ENCODE measurements at places on chromosomes 1 and 21.

GRCh38 chr1:221337106-221337505 lies 404.8 kb downstream of the DUSP10 start:
- DNase-seq, result no peak

GRCh38 chr1:197306381-197307062 lies 38.5 kb downstream of the CRB1 start:
- no peak for DNase-seq

- DNase-seq, result peak; percentile 65
These were observed 660 bp upstream of the PDE4B start for GRCh38 chr1:65791801-65792668.

- peak; percentile 14 for DNase-seq
These were observed 15.9 kb downstream of the HENMT1 start for GRCh38 chr1:108644984-108645383.

GRCh38 chr1:21292984-21293536 lies 2.8 kb upstream of the ECE1 start:
- no peak for DNase-seq

- no peak for DNase-seq
These were observed 452.9 kb upstream of the CXADR start for GRCh38 chr21:17059936-17060335.

- no peak for DNase-seq
These were observed 373.4 kb downstream of the SEC16B start for GRCh38 chr1:177596485-177596884.

GRCh38 chr1:163604321-163604720 lies 282.6 kb downstream of the NUF2 start:
- no peak for DNase-seq

DNA sequence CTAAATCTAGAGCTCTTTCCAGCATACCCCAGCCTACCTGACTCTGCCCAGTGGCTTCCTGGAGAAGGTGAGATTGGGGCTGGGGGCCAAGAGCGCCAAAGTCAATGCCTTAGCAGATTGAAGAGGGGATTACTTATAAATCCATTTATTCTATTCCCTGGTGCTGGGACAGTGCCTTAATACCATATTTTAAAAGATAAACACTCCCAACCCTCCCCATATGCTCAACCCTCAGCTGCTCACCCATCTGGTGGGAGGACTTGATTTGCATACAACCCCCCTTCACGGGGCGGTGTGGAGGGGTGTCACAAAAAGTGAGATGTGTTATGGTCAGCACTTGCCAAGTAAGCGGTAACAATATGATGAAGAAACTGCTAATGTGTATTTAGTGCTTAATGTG lies 3.2 kb upstream of the DISP3 start:
- no peak for DNase-seq

DNA sequence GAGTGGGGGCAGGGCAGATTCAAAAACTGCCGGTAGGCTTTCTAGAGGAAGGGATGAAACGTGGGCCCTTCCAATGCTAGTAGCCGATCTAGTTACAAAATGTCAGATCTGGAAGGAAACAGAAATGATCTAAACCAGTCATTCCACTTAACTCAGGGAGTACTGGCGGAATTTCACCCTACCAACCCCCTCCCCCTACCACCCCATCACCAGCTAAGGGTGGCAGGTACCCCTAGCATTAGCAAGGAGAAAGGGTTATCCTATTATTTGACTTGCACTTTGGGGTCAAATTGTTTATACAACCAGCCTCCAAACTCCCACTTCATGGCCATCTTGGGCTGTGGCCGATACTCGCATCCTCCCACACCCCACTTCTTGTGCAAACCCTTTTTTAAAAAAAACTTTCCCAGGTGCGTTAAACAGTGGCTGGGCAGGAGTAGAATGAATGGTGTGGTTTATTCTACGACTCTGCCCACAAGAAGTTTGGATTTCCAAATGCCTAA lies 644 bp upstream of the MRPL24 start:
- DNase-seq, result no peak

DNA sequence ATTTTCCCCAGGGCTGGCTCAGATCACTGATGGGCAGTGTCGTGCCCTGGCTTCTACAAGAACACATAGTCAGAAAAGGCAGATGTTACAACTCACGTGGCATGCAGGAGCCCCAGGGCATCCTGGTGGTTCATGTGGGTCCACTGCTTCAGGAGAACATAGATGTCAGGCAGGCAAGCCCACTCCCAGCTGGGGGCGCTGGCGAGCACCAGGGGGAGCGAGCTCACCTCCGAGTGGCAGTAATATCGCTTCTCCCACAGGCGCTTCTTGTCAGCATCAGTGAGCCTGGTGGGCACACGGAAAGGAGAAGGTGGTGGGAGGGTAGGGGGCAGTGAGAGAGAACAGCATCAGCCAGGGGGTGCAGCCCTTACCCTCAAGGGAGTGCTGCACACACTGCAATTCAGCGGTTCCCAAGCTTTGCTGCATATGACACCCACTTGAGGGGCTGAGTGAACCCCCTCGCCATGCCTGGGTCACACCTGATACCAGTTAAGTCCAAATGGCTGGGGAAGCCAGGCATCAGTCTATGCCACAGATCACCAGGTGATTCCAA lies 34.3 kb upstream of the PPP1R15B start:
- DNase-seq, result peak; percentile 23

DNA sequence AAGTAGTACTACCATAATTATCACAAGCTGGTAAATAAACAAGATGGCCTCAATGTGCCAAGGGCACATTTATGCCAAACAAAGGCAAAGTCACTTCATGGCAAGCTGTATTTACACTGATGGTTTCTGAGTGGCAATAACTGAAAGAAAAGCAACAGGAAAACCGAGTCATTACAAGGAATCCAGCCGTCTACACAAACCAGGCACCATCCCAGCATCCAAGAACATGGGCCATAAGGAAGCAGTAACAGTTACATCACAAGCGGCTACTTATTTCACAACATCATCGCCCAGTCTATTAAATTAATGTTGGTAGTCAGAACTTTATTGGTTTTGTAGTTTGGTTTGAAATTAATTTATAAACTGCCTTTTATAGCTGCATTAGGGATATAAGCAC lies 214.2 kb downstream of the RERE start:
- DNase-seq, result peak; percentile 63

Measured in SHP77 (cell line).